ENCODE measurements at places on chromosomes 3 and 15.

DNA sequence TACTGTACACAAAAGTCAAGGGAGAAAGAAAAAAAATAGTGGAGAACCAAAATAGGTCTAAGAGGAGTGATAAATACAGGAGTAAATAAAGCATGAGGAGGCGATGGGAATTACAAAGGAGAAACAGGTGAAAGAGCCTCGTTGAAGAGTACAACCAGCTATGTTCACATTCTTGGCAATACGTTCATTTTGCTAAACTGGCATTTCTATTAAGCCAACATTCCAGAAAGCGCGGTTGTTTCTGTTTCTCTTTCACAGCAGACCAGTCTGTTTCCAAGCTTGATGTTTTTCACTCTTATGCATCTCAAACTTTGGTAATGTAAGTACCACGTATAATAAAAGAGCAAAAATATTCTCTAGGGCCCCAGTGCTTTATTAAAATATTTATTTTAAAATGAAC, 74.5 kb downstream of the NSUN3 start:
- no peak for DNase-seq

- DNase-seq = no peak
These were observed 49.5 kb downstream of the CEP63 start for GRCh38 chr3:134535186-134535970.

DNA sequence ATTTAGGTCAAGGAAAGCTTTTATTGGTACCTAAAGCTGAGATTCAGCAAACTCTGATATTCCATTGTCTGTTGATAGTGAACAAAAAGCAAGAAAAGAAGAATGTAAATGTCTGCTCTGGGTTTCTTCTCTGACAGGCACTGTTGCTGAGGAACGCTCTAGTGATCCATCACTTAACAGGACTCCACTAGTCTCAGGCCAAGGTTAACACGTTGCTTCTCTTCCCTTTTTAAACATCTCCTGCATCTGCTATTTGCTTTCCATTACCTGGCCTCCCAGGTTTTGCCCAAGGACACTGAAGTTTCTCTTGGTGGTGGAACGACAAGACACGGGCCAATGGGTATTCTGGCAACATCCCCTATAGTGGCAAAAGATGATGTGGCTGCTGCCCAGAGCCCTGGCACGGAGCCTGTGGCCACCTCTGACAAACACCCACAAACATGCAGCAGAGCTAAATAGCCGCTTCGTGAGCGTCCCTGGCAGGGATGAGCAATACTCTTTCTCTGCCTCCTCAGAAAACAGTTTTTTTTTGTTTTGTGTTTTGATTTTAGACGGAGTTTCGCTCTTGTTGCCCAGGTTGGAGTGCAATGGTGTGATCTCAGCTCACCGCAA, 97.8 kb upstream of the AKAP13 start:
- DNase-seq = no peak

- no peak for DNase-seq
These were observed 1.9 kb downstream of the CAMK2N2 start for GRCh38 chr3:184259396-184259877.

DNA sequence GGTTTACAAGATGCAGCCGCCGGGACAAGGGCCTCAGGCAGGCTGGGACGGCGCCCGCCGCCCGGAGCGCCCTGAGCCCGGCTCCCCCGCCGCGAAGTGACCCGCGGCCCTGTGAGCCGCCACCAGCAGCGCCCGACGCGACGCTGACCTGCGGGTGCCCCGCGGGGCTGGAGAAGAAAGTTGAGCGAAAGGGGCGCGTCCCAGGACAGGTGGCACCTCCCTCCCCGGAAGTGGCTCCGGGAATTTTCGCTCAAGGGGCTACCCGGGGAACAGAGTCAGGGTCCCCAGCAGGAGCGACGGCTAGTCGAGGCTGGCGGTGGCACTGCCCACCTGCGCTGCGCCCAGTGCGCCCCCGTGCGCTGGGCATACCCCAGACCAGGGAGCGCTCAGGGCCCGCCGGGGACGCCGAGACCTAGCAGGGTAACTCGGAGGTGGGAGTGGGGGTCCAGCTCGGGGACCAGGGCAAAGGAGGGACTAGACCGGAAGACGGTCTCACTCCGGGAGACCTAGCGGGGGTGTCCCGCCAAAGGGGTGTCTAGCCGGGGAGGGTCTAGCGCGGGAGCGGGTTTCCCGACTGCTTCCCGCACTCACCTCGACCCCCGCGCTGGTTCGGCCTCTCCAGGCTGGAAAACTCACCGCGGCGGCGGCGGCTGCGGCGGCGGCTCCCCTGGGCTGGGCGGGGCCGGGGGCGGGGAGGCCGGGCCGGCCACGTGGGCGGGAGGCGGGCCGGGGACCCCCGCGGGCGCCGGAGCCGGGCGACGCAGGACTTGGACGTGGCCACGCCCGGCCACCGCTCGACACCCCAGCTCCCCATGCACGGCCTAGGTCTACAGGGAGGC, 18.4 kb downstream of the SPATA12 start:
- DNase-seq = no peak

- no peak for DNase-seq
These were observed 7.1 kb upstream of the SSUH2 start for GRCh38 chr3:8651418-8652323.

DNA sequence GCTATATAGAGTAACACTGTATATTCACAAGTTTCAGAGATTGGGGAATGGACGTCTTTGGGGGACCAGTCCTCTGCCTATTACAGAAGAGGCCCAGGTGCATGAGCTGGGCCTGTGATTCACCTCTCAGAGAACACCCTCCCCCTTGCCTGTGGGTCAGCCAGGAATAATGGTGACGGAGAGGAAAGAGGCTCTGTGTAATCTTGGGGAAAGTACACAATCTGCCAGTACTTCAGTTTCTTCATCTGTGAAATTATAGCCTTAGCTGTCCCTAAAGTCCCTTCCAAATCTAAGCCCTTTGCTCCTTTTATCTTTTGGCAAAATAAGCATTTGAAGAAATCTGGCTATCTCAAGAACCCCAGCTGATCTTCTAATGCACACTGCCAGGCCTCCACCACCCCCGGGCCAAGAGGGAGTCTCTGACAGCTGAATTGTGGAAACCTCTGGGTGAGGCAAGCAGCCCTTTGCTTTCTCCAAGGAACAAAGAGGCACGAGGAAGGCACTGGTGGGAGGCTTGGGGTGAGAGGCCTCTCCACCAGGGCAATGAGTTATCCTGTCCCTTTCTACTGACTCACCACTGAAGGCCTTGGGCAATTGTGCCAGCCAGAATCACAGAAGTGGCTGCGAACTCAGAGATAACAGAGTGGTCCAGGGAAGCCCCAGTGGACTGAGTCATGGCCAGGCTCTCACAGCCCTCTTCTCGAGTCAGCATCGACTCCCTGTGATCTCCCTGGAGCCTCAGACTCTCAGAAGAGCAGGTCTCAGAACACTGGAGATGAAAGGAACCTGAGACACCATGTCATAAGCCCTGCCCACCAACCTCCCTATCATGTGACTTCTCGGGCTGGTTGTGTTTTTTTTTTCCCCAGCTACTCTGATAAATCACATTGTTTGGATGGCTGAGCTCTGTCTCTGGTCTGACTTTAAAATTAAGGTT, 31.8 kb downstream of the CCNL1 start:
- no peak for DNase-seq

GRCh38 chr3:20104167-20104661, 64.0 kb downstream of the KAT2B start:
- DNase-seq = no peak

- no peak for DNase-seq
These were observed 507 bp upstream of the AP3B2 start for GRCh38 chr15:82710208-82710555.

DNA sequence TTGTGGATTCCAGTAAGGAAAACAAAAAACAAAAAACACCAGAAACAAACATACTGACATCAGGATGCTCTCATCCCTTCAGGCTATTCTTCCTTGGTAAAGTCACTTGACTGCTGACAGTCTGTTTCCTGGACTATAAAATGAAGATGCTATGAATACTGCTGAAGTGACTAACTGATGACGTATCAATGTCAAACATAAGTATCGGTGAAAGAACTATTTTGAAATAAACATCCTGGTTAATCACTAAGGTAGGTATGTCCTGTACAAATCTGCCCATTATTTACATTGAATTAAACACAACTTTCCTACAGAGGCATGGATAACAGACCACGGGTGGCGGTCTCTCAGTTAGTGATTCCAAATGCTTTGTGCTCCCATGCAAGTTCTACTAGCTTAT, 45.9 kb downstream of the CHAC1 start:
- DNase-seq = no peak

DNA sequence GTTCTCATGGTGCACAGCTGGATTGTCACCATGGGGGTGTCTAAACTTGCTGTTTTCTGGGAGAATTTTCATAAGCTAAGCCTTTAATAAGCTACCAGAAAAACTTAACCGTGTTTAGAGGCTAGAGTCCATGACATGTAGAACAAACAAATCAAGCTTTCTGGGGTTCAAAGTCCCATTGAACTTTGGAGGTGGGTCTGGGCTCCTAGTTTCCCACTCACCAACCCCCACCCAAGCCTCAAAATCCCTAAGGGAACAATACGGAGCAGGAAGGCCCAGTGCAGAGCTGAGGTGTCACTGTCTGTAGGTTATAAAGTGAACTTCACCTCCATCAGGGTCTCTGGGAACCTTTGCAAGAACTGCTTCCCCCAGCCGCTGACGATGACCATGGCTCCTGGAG, 25.5 kb downstream of the RTP1 start:
- DNase-seq = no peak

DNA sequence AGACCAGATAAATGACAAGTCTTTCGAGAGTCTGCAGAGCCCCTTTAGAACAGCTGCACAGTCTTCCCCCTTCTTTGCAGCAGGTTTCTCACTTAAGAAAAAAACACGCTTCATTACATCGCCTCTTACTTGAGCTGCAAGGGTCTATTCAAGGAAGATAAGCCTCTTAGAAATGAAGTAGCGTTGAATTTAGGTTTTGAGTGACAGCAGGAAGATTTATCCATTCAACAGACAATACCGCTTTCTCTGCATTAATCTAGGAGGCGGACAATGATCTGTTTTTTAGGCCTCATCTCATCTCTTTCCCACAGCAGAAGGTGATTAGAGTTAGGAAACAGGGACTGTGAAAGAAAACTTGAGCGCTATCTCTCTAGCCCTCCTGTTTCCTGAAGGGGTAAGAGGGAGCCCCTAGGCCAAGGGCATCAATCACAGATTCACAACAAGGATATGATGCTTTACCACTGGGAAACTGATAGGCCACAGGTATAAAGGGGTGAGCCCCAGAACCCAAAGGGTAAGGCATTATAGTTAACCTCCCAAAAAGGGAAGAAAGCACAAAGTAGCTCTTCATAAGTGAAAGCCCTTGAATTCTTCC, 84.3 kb downstream of the MECOM start:
- no peak for DNase-seq

DNA sequence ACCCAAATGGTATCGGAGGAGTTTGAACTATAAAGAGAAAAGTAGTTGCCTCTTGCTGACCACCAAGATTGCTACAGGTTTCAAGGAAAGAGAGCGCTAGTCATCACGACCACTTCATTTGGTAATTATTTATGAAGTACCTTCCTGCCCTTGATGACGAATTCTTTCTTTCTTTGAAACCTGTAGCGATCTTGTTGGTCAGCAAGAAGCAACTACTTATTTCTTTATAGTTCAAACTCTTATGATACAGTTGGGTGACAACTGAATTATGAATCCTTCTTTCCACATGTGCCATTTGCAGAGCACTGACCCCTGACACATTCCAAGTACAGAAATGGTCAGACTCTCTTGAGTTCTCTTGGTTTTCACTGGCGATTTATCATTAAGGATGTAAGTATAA, 46.8 kb downstream of the THRB start:
- no peak for DNase-seq

DNA sequence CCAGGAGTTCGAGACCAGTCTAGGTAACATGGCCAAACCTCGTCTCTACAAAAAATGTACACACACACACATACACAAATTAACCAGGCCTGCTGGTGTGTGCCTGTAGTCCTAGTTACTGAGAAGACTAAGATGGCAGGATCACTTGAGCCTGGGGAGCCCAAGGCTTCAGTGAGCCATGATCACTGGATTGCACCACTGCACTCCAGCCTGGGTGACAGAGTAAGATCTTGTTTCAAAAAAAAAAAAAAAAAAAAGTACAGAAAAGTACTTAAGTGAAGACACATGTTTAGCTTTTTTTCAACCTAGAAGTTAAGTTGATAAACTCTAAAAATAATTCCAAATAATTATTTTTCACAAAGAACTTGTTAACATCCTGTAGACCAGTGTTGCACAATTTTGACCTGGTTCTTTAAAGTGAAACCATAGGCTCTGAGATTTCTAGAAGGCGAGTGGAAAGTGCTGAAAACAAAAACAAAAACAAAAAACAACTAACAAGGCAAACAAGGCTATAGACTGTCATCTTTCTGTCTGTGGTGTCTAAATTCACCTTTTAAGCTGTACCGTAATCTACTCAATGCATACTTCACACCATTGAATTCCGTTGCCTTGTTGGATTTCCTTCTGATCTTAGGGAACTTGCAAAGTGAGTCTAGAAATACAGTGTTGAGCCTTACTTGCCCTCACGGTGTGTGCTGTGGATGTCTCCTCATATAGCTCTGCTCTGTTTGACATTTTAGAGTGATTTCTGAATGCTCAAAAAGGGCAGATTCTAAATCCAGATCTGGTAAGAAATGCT, 63.5 kb downstream of the CHST2 start:
- no peak for DNase-seq

DNA sequence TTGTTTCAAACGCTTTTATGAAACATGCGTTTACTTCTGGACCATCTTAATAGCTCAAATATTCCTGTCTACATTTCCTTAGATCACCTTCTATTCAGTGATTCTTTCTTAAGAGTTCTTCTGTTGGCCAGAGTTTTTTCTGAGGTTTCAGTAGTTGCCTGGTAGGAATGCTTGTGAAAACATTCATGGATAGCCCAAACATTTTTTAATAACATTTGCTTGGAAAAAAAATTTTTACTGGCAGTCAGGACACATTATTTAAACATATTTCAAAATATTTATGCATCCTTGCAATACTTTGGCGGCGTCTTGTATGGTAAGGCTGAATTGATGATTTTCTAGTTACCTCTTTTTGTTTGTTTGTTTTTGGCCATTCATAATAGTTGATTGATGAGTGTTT, 47.4 kb upstream of the ZBTB20 start:
- DNase-seq = no peak

- no peak for DNase-seq
These were observed 70.4 kb upstream of the SETMAR start for GRCh38 chr3:4232798-4233197.

DNA sequence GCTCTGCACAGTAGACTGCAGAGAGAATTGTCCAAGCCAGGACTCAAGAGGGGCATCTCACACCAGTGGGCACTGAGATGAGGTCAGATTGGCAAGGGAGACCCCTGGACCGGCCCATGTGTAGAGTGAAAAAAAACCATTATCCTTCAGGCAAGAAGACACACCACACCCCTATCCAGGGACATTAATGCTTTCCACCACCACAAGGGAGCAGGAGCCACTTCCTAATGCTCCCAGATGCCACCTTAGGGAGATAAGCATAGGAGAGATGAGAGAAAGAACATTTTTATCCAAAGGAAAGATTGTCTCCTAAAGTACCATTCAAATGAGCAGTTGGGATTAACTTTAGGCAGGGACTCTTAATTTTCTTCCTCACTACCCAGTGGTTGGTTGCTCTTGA, 109.6 kb upstream of the PTX3 start:
- DNase-seq = no peak

GRCh38 chr3:195451373-195452015, 8.7 kb upstream of the ACAP2 start:
- no peak for DNase-seq

Measured in GDM1 (cell line).